ENCODE measurements at places on chromosomes 6 and 20. TPM values are rescaled to one million over a fixed set of nuclear protein-coding genes. Genes with fewer than 3 reads are reported as not detected.

KHDRBS2 gene
- not detected for total RNA-seq

PLEKHG1 gene
- total RNA-seq: 5.4 TPM

EDN3 gene
- total RNA-seq: not detected

TPBG gene
- total RNA-seq: 24.9 TPM

CST7 gene
- not detected for total RNA-seq

PROKR2 gene
- not detected for total RNA-seq

FLOT1 gene
- total RNA-seq: 136 TPM

TRMT11 gene
- total RNA-seq: 18.5 TPM

GRM1 gene
- total RNA-seq: 0.17 TPM

ISM1 gene
- 0.26 TPM for total RNA-seq

SLC29A1 gene
- total RNA-seq: 13.4 TPM

ZNF165 gene
- 0.33 TPM for total RNA-seq

MYB gene
- under 0.01 TPM for total RNA-seq

CFAP61 gene
- 0.26 TPM for total RNA-seq

DDX43 gene
- 3.1 TPM for total RNA-seq

PSORS1C2 gene
- total RNA-seq: not detected

SNTA1 gene
- total RNA-seq: 46.6 TPM

ZFP57 gene
- total RNA-seq: not detected

KCNK16 gene
- not detected for total RNA-seq

CRISP2 gene
- total RNA-seq: not detected

NKX2-4 gene
- not detected for total RNA-seq

RBM24 gene
- 2.5 TPM for total RNA-seq

PRR18 gene
- not detected for total RNA-seq

SIRPB1 gene
- total RNA-seq: 0.17 TPM

PPIL6 gene
- total RNA-seq: 8.5 TPM

EDN1 gene
- total RNA-seq: 0.26 TPM

TAP2 gene
- total RNA-seq: 27.7 TPM

C6orf136 gene
- total RNA-seq: 4.4 TPM
